ENCODE measurements at places on chromosomes 16 and 17. TPM values are rescaled to one million over a fixed set of nuclear protein-coding genes. Genes with fewer than 3 reads are reported as not detected.

Gene PSMD12
- 37.7 TPM for total RNA-seq

- no peak overlapping the region for H3K27ac ChIP-seq
- no peaks in the 10 kb centered on the region for H3K27me3 ChIP-seq
- no peak overlapping the region for H3K4me3 ChIP-seq
Observed at GRCh38 chr16:67407176-67407787, 9.0 kb downstream of the ZDHHC1 start.

DNA sequence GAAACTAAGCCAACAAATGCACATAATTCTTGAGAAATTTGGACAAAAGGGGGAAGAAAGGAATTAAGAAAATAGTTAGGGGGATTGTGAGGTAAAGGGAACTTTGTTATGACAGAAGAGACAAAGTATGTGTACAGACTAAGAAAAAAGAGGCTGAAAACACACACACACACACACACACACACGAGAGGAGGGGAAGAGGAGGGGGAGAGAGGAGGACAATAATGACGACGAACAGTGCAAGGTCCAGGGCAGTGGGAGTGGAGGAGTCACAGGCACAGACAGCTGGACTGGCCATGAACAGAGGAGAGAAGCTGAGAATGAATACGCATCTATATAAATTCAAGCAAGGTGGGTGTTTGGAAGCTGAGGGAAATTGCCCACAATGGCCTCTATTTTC lies 44.6 kb downstream of the MARVELD3 start:
- no peaks in the 10 kb centered on the region for H3K4me1 ChIP-seq
- no peaks in the 10 kb centered on the region for H3K27me3 ChIP-seq
- H3K36me3 ChIP-seq = peaks cover 42% of the 10 kb centered on the region
- no peak for DNase-seq
- H3K27ac ChIP-seq = no peak overlapping the region

Gene KRT20
- not detected for total RNA-seq

All from T-cell (primary cell).